ENCODE measurements at places on chromosomes 3 and 15.

- DNase-seq = no peak
These were observed 841 bp downstream of the EIF3J start for GRCh38 chr15:44537735-44538240.

- DNase-seq = no peak
These were observed 582.8 kb downstream of the PDCD6IP start for GRCh38 chr3:34381243-34381642.

DNA sequence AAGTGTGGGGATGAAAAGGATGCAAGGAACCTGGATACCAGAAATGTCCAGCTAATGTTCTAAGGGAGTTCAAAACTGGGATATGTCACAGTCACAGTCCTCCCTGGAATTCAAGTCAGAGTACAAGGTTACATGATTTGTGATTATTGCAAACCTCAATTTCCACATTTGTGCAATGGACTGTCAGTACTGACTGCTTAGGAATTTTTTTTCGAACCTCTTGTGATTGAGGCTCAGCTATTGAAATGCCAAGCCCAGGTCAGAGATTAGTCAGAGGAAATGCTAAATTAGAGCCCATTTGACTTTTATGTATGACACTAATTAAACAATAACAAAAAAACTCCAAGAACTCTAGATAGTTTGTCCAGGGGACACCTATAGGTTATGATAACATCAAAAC is 210.2 kb downstream of the THSD4 start:
- DNase-seq = no peak

- peak; percentile 87 for DNase-seq
These were observed 52.3 kb downstream of the NCEH1 start for GRCh38 chr3:172658344-172659245.

GRCh38 chr15:46946953-46947352 is 770.4 kb upstream of the SEMA6D start:
- DNase-seq = no peak

DNA sequence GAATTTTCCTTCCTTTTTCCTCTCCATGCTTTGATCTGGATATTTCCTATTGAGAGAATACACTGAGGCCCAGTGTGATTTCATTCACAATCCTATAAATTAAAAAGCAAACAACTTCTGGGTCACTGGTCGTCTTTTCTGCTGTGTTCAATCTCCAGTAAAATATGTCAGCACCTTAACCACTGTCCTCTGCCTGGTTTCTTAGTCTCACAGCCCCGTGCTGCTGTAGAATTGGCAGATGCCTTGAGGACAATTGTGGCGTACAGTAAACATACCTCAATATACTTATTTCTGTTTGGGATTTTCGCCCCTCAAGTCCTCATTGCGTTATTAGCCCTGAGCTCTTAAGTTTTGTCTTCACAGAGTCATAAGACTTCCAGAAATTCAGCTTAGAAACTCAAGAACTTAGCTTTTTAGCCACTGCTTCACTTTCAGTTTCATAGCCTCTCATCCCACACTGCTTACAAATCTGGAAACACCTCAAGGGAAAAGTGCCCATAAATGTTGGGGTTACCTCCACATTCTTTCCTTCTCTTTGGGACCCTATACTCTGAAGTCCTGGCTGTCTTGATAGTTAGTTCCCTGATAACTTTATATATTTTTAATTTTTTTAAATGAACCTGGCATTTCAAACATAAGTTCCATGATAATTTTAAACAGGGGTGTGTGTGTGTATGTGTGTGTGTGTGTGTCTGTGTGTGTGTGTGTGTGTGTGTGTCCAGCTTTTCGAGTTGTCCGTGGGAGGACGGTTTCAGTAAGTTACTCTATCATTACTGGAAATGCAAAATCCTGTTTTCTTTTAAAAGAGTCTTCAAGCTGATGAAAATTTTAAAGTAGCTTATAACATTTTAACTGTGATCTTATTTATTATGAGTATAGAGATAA is 238.4 kb upstream of the CTDSPL start:
- DNase-seq = no peak

DNA sequence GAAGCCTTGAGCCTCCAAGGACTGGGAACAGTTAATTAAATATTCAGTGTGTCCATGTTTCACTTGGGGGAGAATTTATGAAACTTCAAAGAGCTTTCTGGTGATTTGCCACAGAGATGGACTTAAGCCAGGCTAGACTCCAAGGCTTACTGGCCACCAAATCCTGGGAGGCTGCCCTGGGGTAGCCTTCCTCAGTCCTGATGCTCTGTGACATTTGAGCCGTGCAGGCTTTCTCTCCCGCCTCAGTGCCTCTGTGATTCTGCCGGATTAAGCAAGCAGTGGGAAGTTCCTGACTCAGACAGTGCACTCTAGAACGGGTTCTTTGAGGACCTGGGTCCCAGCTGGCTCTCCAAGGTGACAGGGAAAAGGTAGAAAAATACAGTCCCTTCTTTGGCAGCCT is 314.7 kb upstream of the ICE2 start:
- DNase-seq = no peak

GRCh38 chr3:87350367-87351199 is 74.2 kb upstream of the POU1F1 start:
- peak; percentile 8 for DNase-seq

DNA sequence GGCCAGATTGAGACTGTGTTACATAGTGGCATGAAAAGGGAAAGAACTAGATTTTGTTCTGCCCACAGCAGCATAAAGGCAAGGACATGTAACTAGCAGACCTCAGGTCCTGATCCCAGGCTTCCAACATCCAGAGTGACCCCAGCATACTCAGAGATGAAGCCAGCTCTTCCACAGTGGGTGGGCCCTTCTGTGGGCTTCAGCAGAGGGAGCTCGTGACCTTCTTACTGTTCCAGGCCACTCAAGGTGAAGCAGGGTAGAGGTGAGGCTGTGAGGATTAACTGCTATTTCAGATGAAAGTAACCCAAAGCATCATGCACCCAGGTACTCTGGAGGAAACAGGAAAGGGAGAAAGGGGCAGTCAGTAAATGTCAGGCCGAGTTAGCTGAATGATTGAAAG is 905 bp upstream of the SLC24A1 start:
- DNase-seq = no peak

Data from pulmonary artery endothelial cell (primary cell).